ENCODE measurements at places on chromosomes 5 and 9.

DNA sequence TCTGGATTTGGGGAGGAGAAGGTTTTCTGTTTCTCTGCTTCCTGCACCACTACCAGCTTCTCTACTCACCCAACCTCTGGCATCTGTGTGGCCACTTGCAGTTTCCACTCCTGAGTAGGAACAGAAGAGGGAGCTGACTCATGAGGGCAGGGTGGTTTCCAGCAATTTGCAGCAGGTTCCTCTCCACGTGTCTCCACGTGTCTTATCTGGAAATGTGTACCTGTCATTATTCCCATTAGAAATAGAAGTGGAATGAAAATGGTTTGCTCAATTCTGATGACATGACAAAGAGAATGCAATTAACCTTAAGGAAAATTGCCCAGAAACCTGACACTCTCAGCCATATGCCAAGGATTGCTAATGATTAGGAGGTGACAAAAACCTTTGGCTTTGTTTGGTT, 33.0 kb downstream of the EGFLAM start:
- no peak for DNase-seq

DNA sequence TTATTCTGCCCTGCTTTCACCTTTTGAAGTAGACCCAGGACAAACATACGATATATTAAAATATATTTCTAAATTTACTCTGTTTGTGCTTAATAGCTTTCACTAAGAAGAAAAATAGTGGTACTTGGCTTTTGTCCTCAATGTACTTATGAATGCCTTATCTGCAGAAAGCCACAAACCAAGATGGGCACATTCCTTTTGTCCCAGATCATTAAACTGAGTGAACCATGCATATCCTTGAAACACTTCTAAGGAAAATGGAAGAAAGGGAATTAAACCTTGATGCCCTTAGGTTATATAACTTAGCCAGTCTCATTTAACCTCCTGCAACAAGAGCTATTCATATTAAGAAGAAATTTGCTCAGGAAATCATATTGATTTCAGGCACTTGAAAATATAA, 553.8 kb upstream of the CDH9 start:
- DNase-seq = no peak

GRCh38 chr9:130858739-130859705, 24.0 kb downstream of the ABL1 start:
- DNase-seq = no peak

DNA sequence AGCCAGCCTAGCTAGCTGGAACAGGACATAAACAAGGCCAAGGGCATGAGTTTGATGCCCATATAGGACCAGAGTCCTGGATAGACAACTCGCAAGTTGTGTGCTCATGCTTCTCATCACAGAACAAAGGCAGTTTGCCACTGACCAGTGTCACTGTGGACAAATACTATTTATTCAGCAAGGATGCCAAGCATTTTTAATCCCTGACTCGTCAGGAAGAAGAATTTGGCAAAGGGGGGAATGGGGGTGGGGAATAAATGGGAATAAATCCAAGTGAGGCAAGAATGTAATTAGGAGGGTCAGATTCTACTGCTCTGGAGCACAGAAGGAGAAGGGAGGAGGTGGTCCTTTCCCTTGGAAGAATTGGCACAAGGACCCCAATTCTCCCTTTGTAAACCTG, 46.8 kb upstream of the ANKRD55 start:
- no peak for DNase-seq

DNA sequence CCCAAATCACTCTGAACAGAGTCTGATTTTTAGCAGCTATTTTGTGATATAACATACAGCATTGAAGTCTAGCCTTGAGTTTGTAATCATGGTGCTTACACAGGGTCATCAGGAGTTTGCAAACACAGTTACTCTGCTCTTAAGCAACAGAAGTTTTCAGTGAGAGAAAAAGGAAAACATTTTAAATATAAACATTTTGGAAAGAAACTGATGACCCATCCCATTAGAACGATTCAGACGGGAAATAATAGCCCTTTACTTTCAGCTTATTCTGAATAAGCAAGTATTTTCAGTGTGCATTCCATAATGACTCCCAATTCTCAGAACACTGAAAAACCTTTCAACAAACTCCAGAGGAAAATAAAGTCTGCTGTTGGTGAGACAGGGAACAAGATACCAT, 46.7 kb upstream of the TMC1 start:
- DNase-seq = no peak

DNA sequence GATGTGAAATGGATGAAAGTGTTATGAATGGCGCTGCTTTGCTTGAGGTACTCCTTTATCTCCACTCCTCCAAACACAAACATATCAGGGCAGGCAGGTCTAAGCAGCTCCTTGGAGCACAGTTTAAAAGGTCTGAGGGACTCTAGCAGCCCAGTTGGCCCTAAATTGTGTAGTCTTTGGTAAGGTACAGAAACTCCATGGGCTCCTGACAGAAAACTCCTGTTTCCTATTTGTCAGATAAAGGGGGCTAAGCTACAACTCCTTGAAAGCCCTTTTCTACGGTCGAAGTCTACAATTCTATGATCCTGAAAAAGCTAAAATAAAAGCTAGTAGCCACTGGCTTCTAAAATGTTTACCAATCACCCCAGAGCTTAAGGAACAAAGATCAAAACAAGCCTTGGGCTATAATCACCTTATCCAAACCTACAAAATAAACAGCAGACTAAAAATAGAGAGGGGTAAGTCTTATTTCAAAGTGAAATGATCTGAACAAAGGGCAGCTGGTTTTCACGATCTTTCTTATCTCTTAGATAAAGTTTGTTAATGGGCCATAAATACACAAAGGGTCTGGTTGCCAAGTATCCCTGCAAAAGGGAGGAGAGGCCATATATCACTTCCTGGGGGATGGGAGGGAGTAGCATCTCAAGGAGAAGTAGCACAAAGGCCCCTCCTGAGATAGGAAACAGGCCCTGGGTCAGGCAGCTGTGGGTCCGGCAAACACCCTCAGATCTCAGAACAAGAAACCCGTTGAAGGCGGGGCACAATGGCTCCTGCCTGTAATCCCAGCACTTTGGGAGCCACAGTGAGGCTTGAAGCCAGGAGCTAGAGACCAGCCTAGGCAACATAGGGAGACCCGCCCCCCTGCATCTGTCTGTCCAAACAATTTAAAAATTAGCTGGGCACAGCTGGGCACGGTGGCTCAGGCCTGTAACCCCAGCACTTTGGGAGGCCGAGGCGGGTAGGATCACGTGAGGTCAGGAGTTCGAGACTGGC, 28.3 kb upstream of the DENND4C start:
- DNase-seq = no peak

GRCh38 chr5:77167695-77168121, 42.8 kb upstream of the PDE8B start:
- DNase-seq = peak; percentile 71

- DNase-seq = no peak
Measured at GRCh38 chr5:9105851-9106250, 440.0 kb downstream of the SEMA5A start.

GRCh38 chr9:89249001-89249400, 62.0 kb upstream of the CKS2 start:
- DNase-seq = no peak

- DNase-seq = no peak
Measured at GRCh38 chr5:66616520-66617225, 20.5 kb downstream of the MAST4 start.

GRCh38 chr5:127647361-127647958, 1.4 kb upstream of the CTXN3 start:
- DNase-seq = no peak

DNA sequence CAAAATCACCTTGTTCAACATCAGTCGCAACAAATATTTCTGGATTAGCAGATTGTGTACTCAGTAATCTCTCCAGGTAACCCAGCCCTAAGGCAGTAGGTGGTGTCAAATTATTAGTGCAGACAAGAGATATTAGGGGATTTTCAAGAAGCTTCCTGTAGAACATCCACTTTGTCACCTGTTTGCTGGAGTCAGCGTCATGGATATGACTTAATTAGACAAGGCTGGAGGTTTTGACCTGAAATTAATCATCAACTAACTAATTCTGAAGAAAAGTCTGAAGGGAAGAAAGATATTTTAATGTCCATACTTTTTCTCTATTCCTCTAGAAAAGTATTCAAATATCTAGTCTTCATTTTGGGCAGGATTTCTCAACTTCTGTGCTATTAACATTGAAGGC, 91.4 kb upstream of the CCDC112 start:
- DNase-seq = no peak

DNA sequence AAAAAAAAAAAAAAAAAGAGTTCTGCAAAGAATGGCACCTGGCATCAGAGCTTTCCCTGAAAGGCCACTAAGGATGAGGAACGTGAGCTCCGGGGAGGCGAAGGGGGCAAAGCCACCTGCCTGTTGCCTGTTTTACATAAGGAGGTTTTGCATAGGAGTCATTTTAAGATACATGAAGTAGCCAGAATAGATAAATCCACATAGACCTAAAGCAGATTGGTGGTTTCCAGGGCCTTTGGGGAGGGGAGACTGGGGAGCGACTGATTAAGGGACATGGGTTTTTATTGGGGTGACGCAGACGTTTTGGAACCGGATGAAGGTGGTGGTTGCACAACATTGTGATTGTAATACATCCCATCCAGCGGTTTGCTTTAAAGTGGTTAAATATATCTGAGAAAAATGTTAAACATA, 7.1 kb downstream of the NEK6 start:
- no peak for DNase-seq

- no peak for DNase-seq
Measured at GRCh38 chr5:41161271-41161670, 52.1 kb downstream of the C6 start.

DNA sequence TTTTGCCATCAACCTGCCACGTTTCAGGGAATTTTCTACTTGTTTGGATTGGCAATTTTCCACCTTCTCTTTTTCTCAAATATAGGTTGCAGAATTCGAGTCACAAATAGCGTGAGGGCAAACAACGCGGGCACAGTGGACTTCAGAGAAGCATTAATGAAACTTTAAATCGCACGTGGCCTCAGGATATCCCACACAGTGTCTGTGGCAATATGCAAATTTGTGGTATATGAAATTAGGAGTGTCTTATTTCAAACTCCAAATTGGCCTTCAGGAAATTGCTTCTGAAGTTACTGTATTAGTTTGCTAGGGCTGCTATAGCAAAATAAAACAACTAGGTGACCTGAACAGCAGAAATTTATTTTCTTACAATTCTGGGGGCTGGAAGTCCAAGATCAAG, 91.2 kb downstream of the MTRR start:
- no peak for DNase-seq

DNA sequence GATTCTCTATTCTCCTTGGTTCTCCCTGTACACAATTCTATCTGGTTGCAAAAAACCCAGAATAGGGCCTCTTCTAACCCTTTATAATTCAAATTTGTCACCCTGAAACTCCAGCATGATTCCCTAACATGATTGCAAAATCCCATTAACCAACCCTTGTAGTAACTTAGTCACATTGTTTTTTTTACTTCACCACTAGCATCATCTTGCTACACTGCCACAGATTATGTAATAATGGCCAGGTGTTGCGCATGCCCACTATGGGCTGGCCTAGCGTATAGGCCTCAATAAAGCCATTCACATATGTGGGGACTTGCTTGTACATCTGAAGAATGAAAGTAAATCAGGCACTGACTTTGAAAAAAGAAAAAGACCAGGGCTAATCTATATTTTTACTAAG, 25.7 kb downstream of the FAM170A start:
- DNase-seq = no peak

DNA sequence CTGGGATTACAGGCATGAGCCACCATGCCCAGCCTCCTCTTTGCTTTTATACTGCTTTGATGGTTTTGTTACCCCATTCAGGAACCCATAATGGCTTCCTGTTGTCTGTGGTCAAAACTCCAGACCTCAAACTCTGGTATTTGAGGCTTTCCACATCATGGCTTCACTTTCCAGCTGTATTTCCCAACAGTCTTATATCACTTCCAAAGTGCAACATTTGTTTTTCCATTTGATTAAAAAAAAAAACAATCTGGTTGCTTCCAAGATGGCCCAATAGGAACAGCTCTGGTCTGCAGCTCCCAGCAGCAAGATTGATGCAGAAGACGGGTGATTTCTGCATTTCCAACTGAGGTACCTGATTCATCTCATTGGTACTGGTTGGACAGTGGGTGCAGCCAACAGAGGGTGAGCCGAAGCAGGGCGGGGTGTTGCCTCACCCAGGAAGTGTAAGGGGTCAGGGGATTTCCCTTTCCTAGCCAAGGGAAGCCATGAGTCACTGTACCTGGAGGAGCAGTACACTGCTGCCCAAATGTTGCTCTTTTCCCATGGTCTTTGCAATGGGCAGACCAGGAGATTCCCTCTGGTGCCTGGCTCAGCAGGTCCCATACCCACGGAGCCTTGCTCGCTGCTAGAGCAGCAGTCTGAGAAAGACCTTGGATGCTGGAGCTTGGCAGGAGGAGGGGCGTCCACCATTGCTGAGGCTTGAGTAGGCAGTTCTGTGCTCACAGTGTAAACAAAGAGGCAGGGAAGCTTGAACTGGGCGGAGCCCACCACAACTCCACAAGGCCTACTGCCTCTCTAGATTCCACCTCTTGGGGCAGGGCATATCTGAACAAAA, 458.4 kb downstream of the KDM4C start:
- DNase-seq = no peak

DNA sequence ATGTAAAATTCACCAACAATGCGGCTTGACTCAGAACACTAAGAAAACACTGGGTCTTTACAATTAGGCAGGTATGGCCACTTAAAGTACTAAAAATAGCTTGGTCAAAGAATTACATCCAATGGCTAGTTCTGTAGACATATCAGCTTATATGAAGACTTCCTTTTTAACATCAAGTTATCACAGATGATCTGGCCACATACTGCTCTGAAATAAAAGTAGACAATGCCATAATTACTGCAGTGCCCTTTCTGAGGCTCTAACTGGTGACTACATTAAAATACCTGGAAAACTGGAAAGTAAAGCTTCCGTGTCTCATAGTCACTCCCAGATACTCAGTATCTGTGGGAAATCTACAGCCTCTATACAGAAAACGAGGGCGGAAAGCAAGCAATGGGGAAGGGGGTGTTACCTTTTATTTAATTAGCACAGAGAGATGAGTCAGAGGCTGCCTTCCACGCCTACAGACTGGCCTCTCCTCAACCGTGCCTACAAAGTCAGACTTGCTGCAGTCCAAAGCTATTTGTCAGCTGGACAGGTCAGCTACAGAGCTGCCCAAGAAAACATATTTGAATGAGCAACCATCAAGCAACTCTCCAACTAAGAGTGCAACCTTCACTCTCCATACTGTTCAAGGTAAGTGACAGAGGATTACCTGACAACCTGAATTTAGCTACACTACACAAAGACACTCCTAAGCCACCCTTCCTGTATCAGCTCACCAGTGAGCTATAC, 8.7 kb downstream of the SERINC5 start:
- peak; percentile 71 for DNase-seq

DNA sequence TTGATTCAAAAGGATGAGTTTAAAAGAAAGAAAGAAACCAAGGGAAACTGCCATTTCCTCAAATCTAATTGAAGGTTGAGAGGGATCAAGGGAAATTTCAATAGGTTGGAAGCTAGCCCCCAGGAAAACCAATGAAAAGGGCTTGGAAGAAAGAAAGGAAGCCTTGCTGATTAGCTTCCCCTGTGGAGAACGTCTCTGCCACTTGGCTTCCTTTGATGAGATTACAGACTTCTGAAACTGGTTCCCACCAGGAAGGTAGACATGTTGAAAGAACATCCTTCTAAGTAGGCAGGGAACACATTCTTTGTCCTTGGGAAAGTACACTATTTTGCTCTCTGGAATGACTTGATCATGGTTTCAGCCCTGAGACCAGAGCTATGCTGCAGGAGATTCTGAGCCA, 65.5 kb upstream of the DMRTA1 start:
- no peak for DNase-seq

Data from NCI-H510A treated with DMSO at 0.1 percent for 48 hours (cell line).